ENCODE measurements at places on chromosomes 2 and 18.

DNA sequence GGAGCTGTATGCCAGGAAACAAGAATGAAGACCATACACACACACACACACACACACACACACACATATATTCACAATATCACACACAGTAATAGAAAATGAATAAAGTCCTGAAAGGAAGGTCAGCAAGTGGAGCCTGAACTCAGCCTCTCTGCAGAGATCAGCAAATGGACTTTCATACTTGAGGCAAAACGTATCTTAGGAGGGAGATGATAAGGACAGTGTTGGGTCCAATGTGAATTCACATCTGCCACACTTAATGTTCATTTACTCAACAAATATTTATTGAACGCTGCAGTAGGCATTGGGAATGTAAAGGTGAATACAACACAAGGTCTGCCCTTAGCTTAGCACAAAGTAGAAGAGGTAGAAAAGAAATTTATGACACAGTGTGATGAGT lies 2.7 kb upstream of the MTLN start:
- DNase-seq, result no peak

GRCh38 chr2:152036611-152037469 lies 62.0 kb downstream of the CACNB4 start:
- DNase-seq, result peak; percentile 42

DNA sequence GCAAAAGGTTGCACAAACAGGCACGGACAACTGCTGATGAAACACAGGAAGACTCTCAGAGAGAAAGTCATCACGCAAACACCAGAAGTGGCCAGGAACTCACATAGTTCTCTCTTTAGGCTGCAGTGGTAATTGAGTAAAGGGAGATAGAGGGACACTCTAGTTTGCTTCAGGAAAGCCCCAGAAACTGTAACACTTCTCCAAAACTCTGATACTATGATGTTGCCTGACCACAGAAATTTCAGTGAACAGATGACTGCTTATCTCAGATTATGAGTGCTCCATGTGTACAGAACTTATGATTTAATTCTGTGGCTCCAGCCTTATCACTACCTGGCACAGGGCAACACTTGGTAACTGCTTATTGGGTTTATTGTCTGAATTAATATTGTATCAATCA lies 311.5 kb upstream of the GYPC start:
- DNase-seq, result no peak

- no peak for DNase-seq
These were observed 13.3 kb downstream of the DNER start for GRCh38 chr2:229701062-229701461.

GRCh38 chr2:39033980-39034379 lies 86.9 kb downstream of the SOS1 start:
- no peak for DNase-seq

DNA sequence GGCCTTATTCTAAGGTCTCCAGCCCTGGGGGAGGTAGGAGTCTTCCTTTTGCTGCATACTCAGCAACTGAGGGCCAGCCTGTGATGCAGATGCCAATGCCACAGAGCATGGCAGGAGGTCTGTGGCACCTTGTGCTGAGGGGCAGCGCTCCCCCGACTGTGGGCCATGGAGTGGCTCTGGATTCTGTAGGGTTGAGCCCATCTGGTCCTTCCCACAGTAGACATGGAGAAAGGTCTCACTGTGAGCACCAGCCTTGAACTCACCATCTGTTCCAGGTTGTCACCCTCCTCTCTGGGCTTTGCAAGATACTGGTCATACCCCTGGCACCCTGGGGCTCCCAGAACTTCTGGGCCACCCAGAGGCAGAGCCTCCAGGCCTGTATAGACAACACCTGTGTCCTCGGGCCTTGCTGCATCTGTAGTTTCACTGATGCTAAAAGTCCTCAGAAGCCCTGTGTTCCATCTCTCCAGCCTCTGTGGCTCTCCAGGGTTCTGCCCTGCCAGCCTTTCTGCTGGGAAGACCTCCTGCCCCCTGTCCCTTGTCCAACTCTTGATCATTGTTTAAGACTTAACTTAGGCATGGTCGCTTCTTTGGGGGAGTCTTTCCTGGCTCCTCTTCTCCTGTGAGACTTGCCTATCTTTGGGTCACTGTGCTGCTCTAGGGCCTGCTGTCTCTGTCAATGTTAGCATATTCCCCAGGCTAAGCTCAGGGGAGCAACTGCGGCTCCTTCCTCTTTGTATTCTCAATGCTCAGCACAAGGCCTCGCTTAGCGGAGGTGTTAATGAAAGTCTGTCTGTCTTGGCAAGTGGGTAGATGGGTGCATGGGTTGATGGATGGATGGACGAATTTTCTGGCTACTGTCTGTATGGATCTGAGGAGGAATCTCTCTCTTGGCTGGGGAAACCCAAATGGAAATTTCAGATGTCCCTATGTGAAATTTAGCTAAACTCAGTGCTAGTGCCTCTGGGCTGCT lies 160.9 kb downstream of the DYSF start:
- DNase-seq, result no peak

DNA sequence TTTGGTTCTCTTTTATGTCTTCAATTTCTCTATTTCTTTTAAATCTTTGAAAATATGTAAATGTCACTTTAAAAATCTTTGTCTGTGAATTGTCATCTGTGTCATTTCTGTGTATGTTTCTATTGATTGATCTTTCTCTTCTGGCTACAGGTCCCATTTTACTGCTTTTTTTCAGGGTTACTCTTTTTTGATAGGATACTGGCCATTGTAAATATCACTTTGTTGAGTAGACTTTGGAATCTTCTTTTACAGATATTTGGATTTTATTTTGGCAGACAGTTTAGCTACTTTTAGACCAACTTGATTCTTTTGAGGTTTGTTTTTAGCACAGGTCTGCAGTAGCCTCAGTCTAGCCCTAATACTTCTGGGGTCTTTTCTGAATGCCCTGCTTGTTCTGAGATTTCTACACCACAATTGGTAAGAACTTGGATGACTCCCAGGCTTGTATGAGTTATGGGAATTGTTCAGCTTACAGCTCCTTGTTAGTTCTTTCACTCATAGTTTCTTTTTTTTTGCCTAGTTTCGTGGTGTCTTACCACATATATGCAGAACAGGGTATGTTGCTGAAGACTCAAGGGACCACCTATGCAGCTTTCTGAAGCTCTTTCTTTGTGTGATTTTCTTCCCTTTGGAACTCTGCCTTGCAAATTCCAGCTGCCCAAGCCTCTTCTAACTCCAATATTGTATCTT lies 122.2 kb downstream of the QPCT start:
- no peak for DNase-seq

GRCh38 chr2:19933351-19933981 lies 31.7 kb upstream of the TTC32 start:
- peak; percentile 88 for DNase-seq

- no peak for DNase-seq
These were observed 132.0 kb downstream of the MEP1B start for GRCh38 chr18:32321826-32322225.

All from A549 (cell line).